ENCODE measurements at places on chromosomes 2 and 18. TPM values are rescaled to one million over a fixed set of nuclear protein-coding genes. Genes with fewer than 3 reads are reported as not detected.

- no peak for DNase-seq
These were observed 113.5 kb upstream of the FZD5 start for GRCh38 chr2:207883002-207883780.

DNA sequence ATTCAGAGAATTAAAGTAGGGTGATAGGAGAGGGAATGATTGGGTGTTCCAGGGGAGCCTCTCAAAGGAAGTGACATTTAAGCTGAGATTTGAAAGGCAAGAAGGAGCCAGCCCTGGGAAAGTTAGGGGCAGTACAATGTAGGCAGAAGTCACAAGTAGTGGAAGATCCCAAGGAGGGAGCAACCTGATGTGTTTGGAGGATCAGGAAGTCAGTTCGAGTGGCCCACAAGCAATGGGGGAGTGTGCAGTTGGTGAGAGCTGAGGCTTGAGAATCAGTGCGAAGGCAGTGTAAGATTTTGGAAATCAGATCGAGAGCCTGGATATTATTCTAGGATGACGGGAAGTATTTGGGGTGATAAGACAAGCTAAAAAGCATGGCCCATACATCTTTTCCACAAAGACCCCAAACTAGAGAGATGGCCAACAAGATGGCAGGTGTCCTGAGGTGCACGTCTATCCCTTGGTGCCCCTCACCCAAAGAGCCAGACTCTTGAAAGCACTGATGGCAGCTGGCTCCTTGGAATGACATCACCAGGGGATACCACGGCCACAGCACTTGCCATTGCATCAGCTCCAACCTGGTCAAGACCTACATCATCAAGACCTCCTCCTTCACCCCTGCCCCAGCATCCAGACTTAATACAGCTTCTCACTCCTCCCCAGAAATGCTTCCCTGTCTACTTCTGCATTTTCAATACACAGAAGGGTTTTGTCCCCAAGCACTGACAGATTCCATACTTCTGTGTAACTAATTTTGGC lies 127.3 kb downstream of the BCL2 start:
- no peak for DNase-seq

DNA sequence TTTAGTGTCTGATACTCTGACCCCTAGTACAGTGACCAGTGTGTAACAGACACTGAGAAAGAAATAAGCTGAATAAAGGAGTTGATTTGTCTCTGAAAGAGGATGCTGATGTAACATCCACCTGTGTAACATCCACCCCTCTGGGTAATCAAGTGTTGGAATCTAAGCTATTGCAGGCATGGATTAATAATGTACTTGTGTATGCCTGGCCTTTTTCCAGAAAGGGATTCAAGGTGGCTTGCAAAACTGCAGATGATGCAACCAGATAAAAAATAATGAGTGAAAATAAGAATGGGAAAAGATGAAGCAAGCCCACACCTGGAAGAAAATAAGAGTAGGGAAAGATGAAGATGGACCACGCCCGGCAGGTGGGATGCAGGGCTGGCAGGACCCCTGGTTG lies 48.2 kb upstream of the FOXI3 start:
- no peak for DNase-seq

GRCh38 chr2:98436734-98437133 lies 7.9 kb upstream of the INPP4A start:
- no peak for DNase-seq

GRCh38 chr18:8218197-8218596 lies 391.0 kb upstream of the RAB12 start:
- DNase-seq = no peak

DNA sequence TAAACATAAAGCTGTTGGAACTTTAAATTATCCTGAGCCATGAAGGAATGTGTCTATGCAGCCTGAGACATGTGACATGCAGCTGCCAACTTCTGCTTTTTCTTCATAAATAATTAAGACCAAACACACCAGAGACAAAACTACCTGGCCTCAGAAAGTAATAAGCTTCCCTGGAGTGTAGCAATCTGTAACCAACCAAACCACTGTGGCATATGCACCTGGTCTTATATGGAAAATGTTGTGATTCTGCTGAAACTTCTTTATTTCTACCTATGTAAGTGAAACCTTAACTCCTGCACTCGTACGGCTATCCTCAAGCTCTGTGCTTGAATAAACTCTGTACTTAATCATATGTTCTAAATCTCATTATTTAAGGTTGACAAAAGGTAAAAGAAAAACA lies 515.0 kb downstream of the TMEM182 start:
- no peak for DNase-seq

DNA sequence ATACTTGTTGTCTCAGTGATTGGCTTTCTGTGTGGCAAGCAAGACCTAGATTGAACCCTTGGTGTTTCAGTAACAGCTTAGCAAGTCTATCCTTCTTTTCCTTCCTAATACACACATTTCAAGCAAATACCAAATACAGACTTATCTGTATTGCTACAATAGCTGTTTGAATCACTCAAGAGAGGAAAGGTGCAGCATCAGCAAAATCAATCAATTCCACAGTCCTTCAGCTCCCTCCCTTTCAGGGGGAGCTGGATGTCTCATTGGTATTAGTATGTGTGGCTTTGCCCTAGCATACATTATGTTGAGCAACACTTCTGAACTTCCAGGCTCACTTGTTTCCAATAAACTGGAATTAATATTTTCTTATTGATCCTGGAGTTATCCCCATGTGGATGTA lies 323.1 kb downstream of the TMX3 start:
- DNase-seq = no peak

DNA sequence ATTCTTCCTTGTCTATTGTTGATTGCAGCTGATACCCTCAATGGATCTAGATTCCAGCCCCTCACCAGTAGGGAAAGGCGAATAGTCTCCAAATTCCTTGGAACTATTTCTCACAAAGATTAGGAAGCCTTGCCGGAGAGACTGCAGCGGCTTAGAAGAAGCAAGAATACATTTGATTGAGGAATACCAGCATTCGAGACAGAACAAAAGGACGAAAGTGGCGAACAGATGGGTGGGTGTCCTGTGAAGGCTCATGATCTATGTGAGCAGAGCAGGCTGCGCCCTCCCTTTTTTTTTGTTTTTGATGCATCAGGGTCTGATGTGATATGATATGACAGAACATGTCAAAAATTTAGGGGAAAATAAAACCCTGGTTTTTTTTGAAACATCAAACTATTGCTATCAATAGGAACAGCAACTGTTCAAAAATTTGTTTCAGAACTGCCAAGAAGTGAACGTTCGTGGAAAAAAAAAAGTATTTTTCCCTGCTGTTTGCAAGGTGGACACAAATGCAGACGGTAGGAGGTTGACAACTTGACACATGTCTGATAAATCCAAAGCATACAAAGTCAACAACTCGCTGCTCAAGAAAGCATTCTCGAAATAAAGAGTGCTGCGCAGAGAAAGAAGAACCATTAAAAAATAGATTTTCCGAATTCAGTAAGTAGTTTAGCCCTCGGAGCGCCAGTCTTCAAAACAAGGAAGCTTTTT lies 49.1 kb downstream of the PTGR3 start:
- DNase-seq = no peak

DNA sequence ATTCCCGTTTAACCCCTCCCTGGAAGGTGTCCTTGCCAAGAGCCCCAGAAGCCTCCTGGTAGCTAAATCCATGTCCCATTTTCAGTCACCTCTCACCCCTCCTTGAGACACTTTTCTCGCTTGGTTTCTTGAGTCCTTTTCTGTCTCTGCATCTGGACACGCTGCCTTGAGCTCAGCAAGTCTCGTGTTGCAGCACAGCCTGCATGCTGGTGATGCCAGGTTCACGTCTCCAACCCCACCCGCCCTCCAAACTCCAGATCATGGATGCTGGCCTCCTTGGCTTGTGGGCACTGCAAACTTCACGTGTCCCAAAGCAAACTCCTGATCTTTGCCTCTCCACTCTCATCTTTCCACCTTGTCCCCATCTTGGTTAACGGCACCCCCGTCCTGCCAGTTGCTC lies 39.3 kb downstream of the CENPO start:
- DNase-seq = no peak

DNA sequence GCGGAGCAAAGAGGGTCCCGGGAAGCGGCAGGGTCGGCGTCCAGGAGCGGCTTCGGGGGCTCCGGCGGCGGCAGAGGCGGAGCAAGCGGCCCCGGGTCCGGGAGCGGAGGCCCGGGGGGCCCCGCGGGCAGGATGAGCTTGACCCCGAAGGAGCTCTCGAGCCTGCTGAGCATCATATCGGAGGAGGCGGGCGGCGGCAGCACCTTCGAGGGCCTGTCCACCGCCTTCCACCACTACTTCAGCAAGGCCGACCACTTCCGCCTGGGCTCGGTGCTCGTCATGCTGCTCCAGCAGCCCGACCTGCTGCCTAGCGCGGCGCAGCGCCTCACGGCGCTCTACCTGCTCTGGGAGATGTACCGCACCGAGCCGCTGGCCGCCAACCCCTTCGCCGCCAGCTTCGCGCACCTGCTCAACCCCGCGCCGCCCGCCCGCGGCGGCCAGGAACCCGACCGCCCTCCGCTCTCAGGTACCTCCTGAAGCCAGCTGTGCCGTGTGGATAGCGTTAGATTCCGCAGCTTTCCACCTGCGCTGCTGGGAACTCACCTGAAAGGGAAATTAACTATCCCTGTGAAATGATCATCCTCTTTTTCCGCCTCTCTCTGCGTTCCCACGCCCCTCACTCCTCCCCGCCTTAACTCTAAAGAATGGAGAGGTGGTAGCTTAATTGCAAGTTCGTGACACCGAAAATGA lies 472 bp downstream of the CNOT11 start:
- DNase-seq = peak; percentile 55

DNA sequence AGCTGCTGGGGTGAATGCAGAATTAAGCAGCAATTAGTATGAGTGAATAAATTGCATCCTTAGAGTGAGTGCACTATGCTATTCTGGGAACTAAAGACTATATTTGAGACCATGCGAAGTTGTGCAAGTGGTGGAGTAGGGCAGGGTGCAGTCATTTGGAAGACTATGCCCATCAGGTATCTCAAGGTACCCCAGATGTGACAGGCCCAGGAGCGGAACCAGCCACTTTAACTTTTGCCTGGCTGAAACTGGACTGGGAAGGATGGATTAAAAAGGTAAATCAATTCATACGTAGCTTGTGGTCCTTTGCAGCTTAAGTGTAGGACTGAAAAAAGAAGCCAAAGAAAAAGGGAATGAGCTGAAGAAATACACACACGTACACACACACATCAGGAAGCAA lies 1.7 kb downstream of the KYNU start:
- DNase-seq = no peak

DNA sequence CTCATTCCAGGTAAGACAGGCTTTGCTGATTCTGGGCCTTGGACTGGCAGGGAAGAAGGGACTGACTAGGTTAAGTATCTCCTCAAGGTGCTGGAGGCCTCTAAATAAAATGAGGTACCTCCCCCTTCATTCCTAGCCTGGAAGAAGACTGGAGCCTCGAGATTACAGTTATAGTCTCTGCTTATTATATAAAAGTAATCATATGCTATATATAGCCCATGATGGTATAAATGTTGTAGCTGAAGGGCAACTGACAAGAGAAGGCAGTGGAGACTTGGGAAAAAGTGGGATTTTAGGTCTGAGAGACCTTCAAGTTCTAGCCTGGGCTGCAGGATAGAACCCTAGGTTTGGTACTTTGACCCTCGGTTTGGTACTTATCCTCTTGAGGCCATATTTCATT lies 248.3 kb downstream of the PLCL1 start:
- no peak for DNase-seq

DNA sequence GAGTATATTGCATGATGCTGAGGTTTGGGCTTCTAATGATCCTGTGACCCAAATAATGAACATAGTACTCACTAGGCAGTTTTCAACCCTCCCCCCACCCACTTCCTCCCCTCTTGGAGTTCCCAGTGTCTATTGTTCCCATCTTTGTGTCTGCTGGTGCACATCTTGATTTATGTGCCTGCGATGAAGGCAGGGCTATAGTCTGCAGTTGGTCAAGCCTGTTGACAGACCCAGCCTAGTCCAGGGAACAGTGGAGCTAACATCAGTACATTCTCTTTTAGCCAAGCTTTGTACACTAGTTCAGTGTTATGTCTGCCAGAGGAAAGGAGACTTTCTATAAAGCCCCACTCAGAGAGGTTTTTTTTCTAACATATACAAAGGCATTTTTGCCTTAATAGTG lies 287.6 kb downstream of the CPS1 start:
- DNase-seq = no peak

DNA sequence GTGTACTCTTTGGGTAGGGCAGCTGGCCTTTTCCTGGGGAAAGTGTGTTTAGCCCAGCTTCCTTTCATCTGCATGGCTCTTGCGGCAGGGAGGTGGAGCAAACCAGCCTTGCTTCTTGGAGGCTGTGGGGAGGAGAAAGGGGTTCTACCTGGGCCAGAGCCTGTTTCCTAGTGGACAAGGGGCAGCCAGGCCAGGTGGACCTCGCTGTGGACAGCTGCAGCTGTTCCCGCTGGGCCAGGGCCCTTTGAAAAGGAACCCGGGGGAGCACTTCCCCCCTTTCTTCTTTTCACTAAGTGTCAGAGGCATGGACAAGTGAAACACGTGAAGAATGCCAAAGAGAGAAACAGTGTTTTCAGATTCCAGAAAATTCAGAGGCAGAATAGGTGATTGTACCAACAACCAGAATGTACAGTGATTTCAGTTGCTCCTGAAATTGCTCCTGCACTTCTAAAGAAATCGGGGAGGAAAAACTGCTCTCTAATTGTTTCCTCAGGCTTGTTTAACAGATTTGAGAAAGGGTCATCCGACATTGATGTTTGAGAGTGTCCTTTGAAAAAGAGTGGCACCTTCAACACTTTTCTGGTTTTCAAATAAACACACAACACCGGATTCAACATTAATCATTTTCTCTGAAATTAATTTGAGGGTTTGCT lies 3.9 kb downstream of the GLI2 start:
- DNase-seq = no peak

GRCh38 chr2:27369471-27370025 lies 590 bp downstream of the EIF2B4 start:
- DNase-seq = peak; percentile 79

DNA sequence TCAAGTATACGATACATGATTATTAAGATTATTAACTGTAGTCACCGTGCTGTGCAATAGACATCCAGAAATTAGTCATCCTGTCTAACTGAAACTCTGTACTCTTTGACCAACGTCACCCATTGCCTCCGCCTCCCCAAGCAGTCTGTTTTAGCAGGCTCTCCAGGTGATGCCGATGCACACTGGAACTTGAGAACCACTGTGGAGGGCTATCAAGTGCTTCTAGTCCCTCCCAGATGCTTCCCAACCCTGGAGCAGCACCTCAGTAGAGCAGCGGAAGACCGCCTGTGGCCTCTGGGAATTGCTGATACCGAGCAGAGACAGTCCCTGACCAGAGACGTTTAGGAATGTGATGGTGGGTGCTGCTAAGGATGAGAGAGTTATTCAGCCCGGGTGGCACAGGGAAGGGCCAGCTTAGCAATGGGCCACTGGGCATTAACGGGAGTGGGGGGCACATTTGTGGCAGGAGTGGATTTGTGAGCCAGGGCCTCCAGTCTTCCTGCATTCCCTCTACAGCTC lies 50.7 kb downstream of the LIPG start:
- DNase-seq = no peak

Gene CD8B2
- not detected for total RNA-seq

Gene HOXD12
- not detected for total RNA-seq

Gene GBX2
- total RNA-seq = not detected

Gene HOXD10
- not detected for total RNA-seq

Gene ARL5A
- total RNA-seq = 59.1 TPM

Gene SERPINB12
- not detected for total RNA-seq

All from heart left ventricle (tissue), 16 donors.